B cell (primary cell): ENCODE measurements at places on chromosomes 3 and 15. TPM values are rescaled to one million over a fixed set of nuclear protein-coding genes. Genes with fewer than 3 reads are reported as not detected.

The KBTBD13 gene
- total RNA-seq, result not detected in 2 replicates

- no peak for DNase-seq
These were observed 360.2 kb upstream of the ROPN1 start for GRCh38 chr3:124352149-124352539.

DNA sequence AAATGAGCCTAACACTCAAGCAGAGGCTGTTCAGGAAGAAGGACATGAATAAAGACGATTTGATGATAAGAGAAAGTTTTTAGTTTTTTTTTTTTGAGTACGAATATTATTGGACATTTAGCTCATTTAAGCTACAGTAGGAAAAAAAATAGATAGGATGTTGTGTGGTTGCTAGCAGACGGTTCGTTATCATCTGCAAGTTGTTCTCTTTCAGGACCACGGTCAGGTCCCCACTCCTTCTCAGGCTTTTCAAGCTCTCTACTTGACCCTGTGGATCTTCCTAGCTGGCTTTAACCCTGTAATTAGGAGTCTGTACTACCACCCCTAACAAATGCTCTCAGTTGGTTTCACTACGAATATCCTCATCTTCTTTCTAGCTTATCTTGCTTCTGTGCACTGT, 1.1 kb downstream of the KCNH8 start:
- DNase-seq, result peak; percentile 56

- DNase-seq, result no peak
These were observed 8.7 kb upstream of the PLA2G4F start for GRCh38 chr15:42165106-42165505.

The CSTA gene
- total RNA-seq, result not detected in 2 replicates

GRCh38 chr3:87175732-87176131, 51.4 kb upstream of the CHMP2B start:
- no peak for DNase-seq

The XIRP1 gene
- total RNA-seq, result not detected in 2 replicates

DNA sequence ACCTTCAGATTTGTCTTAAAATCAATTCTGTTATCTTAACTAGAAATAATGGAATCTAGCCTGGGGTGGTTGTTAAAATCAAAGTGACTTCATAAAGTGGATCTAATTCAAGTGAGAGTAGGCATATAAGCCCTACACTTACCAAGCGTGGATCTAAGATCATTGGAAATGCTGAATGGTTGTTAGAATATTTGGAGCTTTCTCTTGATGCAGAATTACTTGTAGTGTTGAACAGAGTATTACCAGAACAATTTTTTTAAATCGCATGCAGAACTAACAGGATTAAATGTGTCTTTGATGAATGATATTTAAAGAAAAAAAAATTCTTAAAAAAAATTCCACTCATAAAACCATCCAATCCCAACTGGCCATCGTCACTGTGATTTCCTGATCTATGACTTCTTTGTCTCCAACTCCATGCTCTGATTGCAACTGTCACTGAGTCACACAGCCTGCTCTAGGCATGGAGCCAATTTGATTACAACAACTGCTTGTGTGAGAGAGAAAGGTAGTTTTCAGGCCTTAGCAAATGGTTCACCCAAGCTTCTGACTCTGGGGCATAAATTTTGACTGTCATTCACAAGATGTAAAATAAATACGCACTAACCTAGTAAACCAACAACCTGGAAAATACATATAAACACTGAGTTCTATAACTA, 25.9 kb upstream of the SPRED1 start:
- DNase-seq, result no peak
